ENCODE measurements at places on chromosomes 5 and 9.

DNA sequence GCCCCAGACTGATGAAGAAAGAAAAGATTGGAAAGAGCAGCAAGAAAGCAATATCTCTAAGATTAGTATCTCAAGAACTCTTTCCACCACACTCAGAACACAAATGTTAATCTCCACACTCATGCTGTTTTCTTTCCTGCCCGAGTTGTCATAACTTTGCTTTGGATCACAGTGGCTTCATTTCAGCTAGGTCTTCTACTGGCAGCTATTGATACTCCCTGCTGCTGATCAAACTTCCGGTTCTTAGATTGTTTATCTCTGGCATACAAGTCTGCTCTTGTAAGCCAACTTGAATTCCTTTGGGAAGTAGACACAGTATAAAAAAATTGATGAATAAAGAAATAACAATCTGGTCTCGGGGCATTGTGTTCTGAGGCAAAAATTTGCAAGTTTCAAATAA, 77.7 kb upstream of the SPEF2 start:
- DNase-seq = no peak

DNA sequence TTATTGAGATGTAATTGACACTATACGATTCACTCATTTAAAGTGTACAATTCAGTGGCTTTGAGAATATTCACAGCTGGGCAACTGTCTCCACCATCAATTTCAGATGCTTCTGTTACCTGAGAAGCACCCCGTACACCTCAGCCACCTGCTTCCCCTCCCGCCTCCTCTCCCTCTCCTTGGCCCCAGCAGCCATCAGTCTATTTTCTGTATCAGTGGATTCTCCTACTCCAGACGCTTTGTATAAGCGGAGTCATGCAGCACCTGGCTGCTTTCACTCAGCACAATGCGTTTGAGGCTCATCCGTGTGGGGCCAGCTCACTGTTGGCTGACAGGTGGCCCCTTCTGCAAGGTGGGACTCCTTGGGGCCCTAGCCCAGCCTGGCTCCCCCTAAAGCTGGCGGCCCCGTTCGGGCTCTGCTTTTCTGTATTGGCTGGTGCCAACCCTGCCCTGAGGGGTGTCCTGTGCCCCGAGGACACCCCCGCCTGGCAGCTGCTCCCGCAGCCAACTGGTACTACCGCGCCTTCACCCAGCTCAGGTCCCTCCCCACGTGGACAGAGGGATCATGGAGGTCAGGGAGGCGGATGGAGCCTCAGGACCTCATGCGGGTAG, 124.4 kb upstream of the COL5A1 start:
- DNase-seq = no peak

- no peak for DNase-seq
Measured at GRCh38 chr5:156543348-156544145, 216.6 kb downstream of the SGCD start.

- no peak for DNase-seq
Measured at GRCh38 chr5:61142391-61142790, 19.9 kb downstream of the SMIM15 start.

GRCh38 chr9:107637421-107638420, 148.2 kb upstream of the KLF4 start:
- no peak for DNase-seq

DNA sequence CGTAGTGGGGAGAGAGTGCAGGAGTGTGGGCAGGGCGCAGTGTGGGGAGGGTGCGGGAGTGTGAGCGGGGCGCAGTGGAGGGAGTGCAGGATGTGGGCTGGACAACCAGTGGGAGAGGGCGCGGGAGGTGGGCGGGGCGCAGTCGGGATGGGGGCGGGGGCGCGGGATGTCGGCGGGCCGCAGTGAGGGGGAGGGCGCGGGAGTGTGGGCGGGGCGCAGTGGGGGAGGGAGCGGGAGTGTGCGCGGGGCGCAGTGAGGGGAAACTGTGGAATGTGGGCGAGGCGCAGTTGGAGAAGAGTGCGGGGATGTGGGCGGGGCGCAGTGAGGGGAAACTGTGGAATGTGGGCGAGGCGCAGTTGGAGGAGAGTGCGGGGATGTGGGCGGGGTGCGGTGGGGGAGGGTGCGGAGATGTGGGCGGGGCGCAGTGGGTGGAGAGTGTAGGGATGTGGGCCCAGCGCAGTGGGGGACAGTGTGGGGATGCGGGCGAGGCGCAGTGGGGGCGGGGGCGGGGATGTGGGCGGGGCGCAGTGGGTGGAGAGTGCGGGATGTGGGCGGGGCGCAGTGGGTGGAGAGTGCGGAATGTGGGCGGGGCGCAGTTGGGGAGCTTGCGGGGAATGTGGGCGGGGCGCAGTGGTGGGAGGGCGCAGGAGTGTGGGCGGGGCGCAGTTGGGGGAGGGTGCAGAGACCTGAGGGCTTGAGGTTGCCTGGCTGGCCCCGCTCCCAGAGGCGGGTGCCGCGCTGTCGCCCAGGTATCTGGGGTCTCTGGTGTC, at the start of gene NXNL2:
TSS of gene NXNL2 (plus strand) at position 723 of the 770 bp plus-strand sequence. CDS start 257 bp downstream, outside the sequence.
- DNase-seq = peak; percentile 18

DNA sequence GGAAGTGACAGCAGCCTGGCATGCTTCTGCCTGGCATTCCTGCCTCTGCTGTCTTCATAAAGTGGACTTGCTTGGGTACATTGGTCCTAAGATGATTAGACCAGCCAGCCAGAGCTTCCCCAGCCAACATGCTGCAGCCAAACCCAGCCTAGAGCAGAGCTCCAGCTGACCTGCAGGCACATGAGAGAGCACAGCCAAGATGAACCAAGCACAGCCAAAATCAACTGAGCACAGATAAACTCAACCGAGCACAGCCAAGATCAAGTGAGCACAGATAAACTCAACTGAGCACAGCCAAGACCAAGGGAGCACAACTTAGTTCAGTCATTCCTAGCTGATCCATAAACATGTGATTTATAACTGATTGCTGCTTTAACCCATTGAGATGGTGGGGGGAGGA, 266.5 kb downstream of the MSX2 start:
- DNase-seq = no peak

DNA sequence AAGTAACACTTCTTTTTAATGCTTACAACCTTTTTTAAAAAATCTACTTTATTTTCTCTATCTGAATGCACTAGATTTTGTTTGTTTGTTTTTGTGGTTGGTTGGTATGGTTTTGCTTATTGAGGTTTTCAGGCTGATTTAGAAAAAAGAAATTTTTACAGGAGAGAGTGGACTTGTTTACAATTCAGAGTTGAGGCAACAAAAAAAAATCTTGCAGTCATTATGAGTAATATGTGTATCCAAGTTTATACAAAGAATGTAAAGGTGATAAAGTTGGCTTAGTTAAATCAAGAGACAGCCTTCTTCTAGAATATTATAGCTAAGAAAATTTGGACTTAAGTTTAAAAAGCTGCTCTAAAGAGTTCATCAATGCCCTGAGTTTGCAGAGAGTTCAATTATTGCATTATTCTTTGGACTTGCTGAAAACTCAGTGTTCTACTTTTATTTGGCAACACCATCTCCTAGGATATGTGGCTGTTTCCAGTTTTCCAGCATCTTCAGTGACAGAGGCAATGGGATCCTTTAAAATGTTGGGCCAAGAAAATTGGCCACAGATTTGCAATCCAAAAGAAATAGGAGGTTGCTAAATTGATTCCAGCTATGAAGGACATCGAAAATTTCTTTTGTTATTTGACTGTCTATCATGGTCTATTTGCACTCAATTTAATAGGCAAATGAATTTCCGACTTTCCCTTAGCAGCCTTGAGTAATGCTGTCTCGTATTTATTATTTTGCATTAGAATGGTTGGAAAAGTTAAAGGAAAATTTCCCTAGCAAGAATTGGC, 10.7 kb downstream of the STK32A start:
- DNase-seq = no peak

GRCh38 chr9:70802206-70802605, 319.2 kb downstream of the TRPM3 start:
- DNase-seq = no peak

GRCh38 chr9:4077499-4078102, 222.3 kb downstream of the GLIS3 start:
- DNase-seq = peak; percentile 18

Data from stimulated activated CD4-positive, alpha-beta T cell treated with anti-CD3 and anti-CD28 coated beads, Interleukin-1b, Interleukin-23, amount 100 ng/mL, for 1 hour (primary cell).